Activated CD4-positive, alpha-beta memory T cell treated with anti-CD3 and anti-CD28 coated beads, Interleukin-2, amount 10 ng/mL, durations not matched to agents 7 days and 5 days (primary cell): ENCODE measurements at places on chromosomes 3 and 15. TPM values are rescaled to one million over a fixed set of nuclear protein-coding genes. Genes with fewer than 3 reads are reported as not detected.

- no peak for DNase-seq
- H3K27ac ChIP-seq: no peak overlapping the region
- peaks cover 13% of the 10 kb centered on the region for H3K27me3 ChIP-seq
- no peaks in the 10 kb centered on the region for H3K36me3 ChIP-seq
- no peak overlapping the region for H3K4me3 ChIP-seq
Measured at GRCh38 chr3:37481982-37482381, 307.6 kb upstream of the LRRFIP2 start.

- peaks cover 20% of the 10 kb centered on the region for H3K36me3 ChIP-seq
- peaks cover 2% of the 10 kb centered on the region for H3K4me1 ChIP-seq
- no peak overlapping the region for H3K27ac ChIP-seq
Measured at GRCh38 chr3:33128706-33129105, 14.9 kb downstream of the CRTAP start.

DNA sequence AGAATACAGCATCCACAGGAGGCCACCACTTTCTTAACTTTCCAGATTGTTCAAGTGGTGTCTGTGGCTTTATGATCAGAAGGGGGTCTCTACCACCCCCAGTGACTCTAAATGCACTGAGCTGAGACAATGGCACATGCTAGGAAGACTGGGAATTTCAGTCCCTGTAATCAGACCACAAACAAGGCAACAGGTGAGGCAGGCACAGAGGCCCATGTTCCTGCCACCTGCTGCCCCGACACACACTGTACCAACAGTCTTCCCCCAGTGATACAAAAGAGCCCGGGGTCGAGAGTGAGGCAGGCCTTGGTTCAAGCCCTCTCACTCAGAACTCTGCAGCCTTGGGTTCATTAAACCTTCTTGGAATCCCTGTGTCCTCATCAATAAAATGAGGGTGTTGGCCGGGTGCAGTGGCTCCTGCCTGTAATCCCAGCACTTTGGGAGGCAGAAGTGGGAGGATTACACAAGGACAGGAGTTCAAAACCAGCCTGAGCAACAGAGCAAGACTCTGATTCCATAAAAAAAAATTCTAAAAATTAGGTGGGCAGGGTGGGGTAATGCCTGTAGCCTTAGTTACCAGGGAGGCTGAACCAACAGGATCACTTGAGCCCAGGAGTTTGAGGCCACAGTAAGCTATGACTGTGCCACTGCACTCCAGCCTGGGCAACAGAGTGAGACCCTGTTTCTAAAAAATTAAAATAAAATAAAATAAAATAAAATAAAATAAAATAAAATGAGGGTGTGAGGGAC, 55.8 kb downstream of the ADCY5 start:
- H3K36me3 ChIP-seq: no peaks in the 10 kb centered on the region
- no peak for DNase-seq
- peaks cover 10% of the 10 kb centered on the region for H3K27me3 ChIP-seq
- H3K4me3 ChIP-seq: no peak overlapping the region
- H3K4me1 ChIP-seq: no peaks in the 10 kb centered on the region

Gene C15orf61
- 5.3 TPM for total RNA-seq

DNA sequence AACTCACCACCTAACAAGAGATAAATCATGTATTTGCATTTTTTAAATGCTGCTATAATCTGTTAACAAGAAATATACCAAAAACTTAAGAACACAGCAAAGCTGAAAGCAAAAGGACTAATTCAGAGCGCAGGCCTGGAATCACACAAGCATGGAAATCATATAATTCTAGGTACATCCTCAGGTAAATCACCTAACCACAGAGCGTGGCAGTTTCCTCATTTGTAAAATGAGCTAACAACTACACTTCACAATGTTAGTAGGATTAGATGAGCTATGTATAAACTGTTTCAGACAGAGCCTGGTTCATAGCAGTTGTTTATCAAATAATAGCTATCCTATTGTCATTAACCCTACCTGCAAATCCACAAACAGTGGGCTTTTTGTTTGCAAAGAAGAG, 146.4 kb downstream of the ERC2 start:
- peaks cover 2% of the 10 kb centered on the region for H3K27me3 ChIP-seq
- DNase-seq: no peak
- no peak overlapping the region for H3K4me3 ChIP-seq

GRCh38 chr15:29114221-29115092, 155.2 kb downstream of the NSMCE3 start:
- H3K27ac ChIP-seq: no peak overlapping the region
- H3K27me3 ChIP-seq: peaks cover 4% of the 10 kb centered on the region
- no peak for DNase-seq
- no peak overlapping the region for H3K4me3 ChIP-seq

DNA sequence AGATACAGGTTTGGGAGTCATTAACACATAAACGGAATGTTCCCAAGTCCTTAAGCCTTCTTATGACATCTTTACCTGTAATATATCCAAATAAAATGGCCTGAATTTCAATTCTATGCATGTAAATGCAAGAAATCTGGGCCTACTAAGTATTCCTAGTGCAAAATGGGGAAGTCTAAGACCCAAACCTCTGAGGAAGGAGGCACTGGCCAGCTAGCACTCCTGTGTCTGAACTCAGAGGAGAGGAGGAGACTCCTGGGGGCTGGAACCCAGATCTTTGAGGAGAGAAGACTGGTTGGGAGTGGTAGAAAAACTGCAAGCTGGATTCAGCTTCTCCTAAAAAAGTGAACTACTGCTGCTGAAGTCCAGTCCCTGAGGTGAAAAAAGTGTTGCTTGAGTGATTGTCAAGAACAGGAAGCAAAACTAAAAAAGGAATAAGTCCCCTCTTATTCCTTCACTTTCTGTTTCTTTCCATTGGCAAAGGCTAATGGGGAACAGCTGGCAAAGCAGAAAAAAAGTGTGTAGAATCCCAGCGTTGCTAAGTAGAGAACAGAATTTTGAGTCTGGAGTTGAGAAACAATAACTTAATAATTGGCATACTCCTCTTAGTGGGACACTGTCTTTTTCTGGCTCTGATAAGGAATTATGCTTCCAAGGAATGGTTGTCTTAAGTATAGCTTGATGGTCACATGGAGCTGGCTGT, 54.8 kb upstream of the ATP2C1 start:
- peaks cover 2% of the 10 kb centered on the region for H3K27me3 ChIP-seq
- no peak overlapping the region for H3K4me3 ChIP-seq
- H3K27ac ChIP-seq: no peak overlapping the region
- no peak for DNase-seq
- H3K36me3 ChIP-seq: no peaks in the 10 kb centered on the region

DNA sequence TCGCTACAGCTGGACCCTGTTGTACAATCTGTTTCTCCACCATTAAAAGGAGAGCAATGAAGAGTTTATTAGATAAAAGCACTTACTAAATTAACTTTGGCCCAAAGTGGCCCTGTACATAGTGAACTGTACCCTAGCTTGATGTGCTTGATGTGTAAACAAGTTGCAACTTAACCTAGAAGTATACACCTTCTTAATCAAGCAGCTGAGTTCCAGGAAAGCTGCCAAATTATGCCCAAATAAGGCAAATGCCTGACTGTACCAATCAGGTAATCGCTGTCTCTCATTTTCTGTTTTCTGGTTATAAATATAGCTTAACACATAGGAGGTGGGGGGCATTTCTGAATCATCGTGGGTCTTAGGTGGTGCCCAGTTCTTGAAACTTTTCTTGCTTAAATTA, 704.8 kb upstream of the CBLB start:
- no peak for DNase-seq
- H3K4me3 ChIP-seq: no peak overlapping the region
- no peak overlapping the region for H3K27ac ChIP-seq

Gene HIGD2B
- total RNA-seq: 0.20 TPM
